Activated T-cell treated with anti-CD3 and anti-CD28 coated beads for 24 hours (primary cell): ENCODE measurements at places on chromosomes 7 and 10.

- DNase-seq = no peak
Measured at GRCh38 chr7:25565002-25565401, 336.7 kb upstream of the NPVF start.

DNA sequence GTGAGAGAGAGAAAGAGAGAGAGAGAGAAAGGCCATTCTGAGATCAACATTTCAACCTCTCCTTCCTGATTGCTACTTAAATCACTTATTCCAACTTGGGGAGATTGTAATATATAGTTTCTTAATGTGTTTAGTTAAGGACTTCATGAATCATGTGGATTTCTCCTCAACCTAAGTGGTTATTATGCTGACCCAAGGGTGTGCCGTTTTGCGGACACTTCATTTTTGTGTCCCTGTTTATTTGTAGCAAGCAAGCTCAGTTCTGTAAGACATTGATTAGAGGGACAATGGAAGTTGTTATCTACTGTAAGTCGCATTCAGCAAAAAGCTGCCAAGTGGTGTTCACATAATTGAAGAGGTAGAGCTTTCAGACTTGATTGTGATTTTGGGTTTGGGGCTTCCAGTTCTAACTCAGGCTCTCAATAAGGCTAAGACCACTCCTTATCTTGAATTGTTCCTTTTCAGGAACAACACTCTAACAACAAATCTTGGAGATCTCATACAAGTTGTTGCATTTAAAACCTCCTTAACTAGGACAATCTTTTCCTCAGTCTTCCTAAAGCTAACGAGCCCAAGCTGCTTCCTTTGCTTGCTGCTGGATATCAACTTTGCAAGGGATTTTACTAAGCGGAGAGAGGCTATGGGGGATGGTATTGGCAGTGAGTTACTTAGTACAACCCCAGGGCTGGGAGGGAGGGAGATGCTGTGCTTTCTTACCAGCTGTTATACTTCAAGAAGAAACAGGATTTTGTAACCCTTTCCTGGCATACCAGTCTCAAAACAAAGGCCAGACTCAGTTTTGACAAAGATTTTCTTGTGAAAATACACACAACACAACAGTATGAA lies 19.8 kb upstream of the COL1A2 start:
- no peak for DNase-seq

DNA sequence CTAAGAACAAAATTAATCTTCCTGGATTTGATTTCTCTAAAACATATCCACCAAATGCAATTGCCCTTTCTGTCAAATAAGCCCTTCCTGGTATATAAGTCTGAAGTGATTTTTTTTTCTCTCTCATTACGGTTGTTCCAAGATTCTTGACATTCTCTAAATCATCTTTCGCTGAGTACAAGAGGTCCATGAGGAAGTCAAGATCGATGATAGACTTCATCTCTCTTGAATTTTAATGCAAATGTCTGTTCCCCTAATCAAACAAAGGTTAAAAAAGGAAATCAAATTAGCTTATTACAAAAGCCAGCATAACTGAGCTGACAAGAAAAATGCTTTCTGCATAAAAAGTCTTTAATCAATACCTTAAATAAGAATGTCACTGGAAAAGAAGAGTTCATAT lies 77.4 kb upstream of the ITGB1 start:
- DNase-seq = no peak

DNA sequence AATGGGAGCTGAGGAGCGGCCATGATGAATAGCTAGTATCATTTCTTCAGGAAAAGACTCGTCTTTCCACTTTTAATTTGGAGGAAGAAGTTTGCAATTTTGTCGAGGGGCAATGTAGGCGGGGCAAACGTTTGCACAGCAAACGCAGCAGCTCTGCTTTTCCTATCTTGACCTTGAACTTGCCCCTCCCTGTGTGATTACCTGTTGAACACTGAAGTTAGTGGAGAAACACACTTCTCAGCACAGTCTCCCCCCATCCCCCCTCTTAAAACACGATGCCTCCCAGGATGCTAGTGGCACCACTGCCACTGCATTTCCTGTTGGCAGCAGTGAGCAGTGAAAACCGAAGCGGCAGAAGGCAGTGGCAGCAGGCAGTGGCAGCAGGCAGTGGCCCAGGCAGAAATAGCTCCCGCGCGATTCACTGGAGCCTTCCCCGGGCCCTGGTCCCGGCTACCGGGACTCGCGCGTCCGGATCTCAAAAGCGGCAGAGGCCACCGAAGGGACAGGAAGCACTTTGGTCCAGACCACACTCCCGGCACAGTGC lies at the start of gene EPDR1:
Gene EPDR1, plus strand, starts transcription at position 336 of the 544 bp plus-strand sequence. CDS start 300 bp downstream, outside the sequence.
- peak; percentile 27 for DNase-seq

DNA sequence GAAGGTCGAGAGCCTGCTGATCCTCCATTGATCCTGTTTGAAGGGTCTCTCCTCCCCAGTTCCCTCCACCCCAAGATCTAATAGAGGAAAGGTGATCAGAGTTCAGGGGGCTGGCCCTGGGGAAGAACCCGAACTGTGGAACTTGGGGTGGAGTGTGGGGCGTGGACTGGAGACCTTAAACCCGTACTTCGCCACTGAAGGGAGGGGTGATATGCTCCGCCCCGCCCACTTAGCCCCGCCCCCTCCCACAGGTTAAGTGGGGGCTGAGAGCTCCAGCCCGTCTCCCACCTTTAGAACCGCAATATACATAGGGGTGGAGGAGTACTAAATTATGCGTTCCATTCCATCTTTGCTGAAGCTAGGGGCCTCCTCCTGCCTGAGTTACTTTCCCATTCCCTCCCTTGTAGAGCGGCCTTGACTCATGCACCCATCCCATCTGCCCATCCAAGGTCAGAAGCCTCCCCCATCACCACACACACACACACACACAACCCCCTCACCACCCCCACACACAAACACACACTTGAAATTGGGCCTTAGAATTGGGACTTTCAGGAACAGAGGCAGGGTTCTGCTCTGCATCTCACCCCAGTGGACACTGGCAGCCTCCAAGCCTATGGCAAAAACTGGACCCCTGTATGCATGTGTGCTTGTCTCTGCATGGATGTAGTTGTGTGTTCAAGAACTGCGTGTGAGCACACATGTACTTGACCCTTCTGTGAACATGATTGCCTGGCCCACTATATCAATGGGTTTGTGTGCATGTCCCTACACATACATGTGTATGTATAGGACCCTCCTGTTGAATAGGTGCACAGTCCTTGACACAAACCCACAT lies 991 bp downstream of the SEMA4G start:
- no peak for DNase-seq

- no peak for DNase-seq
Measured at GRCh38 chr7:151796091-151796870, 80.6 kb downstream of the PRKAG2 start.
